Endothelial cell of umbilical vein (primary cell): ENCODE measurements at places on chromosomes 3 and 15. TPM values are rescaled to one million over a fixed set of nuclear protein-coding genes. Genes with fewer than 3 reads are reported as not detected.

- DNase-seq, result no peak
- H3K4me1 ChIP-seq, result no peaks in the 10 kb centered on the region
Measured at GRCh38 chr15:47203993-47204392, 513.3 kb upstream of the SEMA6D start.

GRCh38 chr3:116153174-116153573 is 292.1 kb downstream of the LSAMP start:
- DNase-seq, result no peak
- no peaks in the 10 kb centered on the region for H3K4me1 ChIP-seq
- H3K36me3 ChIP-seq, result no peaks in the 10 kb centered on the region

DNA sequence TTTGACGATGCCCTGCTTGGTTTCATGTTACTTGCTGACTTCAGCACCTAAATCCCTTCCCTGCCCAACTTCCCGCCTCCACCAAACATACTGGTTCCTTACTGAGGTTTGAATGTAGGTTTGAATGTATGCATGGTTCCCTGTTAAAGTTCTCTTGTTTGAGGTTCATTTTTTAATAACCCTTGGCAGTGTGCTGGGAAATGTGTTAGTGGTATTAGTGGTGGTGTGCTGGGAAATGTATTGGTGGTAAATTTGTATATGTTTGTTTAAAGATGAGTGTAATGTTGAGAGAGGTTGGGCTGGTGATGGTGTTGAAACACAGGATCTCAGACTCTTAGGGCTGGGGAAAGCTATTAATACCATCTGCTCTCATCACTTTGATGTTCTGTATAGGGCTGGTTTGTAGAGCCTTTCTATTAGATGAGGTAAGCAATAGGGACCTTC is 392.7 kb downstream of the PTPRG start:
- no peaks in the 10 kb centered on the region for H3K4me1 ChIP-seq
- H3K36me3 ChIP-seq, result no peaks in the 10 kb centered on the region
- H3K27me3 ChIP-seq, result no peaks in the 10 kb centered on the region
- H3K4me3 ChIP-seq, result no peak overlapping the region
- no peak for DNase-seq
- H3K27ac ChIP-seq, result no peak overlapping the region

GRCh38 chr3:36595511-36595910 is 168.8 kb downstream of the DCLK3 start:
- H3K36me3 ChIP-seq, result no peaks in the 10 kb centered on the region
- H3K27me3 ChIP-seq, result no peaks in the 10 kb centered on the region
- H3K27ac ChIP-seq, result no peak overlapping the region
- no peak overlapping the region for H3K4me3 ChIP-seq
- no peaks in the 10 kb centered on the region for H3K4me1 ChIP-seq

- no peak overlapping the region for H3K4me3 ChIP-seq
- H3K36me3 ChIP-seq, result no peaks in the 10 kb centered on the region
- H3K27ac ChIP-seq, result no peak overlapping the region
Measured at GRCh38 chr3:132154619-132155018, 119.8 kb upstream of the CPNE4 start.

- H3K4me1 ChIP-seq, result peaks cover 28% of the 10 kb centered on the region
- H3K36me3 ChIP-seq, result no peaks in the 10 kb centered on the region
- H3K27ac ChIP-seq, result no peak overlapping the region
- no peak overlapping the region for H3K4me3 ChIP-seq
- no peak for DNase-seq
- H3K27me3 ChIP-seq, result no peaks in the 10 kb centered on the region
Measured at GRCh38 chr15:57582090-57582489, 9.6 kb upstream of the MYZAP start.

- H3K4me3 ChIP-seq, result no peak overlapping the region
- no peaks in the 10 kb centered on the region for H3K4me1 ChIP-seq
Measured at GRCh38 chr3:13879102-13879945, 547 bp downstream of the WNT7A start.

DNA sequence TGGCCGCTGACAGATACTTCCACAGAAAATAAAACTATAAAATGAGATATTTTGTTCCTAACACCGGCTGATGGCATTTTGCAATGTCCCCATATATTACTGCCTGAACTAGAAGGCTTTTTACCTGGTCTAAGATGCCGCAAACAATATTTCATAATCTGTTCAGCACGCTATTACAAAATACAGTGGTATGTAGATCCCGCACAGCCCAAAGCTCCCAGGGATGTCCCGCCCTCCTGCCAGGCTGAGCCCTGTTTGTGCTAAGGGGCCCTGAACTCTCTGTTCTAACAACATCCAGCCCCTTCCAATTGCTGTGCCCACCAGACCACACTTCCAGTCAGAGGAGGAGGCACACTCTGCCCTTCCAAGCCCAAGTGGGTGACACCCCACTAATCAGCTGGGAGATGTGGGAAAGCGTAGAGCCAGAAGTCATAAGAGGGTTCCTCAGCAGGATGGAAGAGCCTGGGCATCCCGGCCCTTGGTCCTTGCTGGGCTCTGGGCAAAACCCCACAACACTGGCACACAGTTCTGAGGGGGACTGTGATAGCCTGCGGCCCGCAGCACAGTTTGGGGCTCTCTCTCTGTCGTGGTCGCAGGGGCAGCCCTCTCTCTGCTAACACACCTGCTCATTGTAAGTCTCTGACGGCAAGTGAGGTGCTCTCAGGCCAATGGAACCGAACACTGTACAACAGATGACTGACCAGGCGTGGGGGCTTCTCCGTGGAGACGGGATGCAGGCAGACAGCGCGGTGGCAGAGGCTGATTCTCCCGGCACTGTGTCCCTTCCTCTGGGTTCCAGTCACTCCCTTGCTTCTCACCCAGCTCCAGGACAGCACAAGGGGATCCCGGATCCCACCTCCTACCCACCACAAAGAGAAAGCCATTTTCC is 55.2 kb downstream of the PCSK6 start:
- no peak overlapping the region for H3K27ac ChIP-seq
- H3K36me3 ChIP-seq, result no peaks in the 10 kb centered on the region
- H3K27me3 ChIP-seq, result no peaks in the 10 kb centered on the region
- H3K4me1 ChIP-seq, result no peaks in the 10 kb centered on the region
- no peak overlapping the region for H3K4me3 ChIP-seq

DNA sequence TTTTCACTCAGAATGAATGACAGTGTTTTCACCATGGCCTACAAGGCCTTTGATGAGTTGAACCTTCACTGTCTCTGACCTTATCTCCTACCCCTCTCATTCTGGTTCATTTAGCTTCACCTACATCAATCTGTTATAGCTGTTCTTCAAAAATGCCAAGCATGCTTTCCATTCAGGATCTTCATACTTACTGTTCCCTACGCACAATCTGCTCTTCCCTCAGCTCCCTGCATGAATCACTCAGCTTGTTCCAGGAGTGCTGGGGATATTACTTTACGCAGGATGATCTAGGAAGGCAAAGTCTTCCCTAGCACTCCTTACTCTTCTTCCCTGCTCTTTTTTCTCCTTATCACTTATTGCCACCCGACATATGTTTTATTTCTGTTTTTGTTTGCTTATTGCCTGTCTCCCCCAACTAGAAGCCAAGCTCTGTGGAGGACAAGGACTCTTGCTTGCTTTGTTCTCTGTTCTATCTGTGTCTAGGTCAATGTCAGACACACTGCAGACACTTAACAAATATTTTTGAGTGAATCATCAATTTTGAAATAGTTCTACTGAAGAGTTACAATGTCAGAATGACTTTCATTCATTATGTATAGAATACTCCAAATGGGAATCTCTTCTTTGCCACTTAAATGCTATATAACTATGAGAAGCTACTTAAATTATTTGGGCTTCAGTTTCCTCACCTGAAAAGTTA is 238.3 kb upstream of the FEZF2 start:
- H3K4me3 ChIP-seq, result no peak overlapping the region
- H3K4me1 ChIP-seq, result peaks cover 12% of the 10 kb centered on the region
- no peak overlapping the region for H3K27ac ChIP-seq

- no peak overlapping the region for H3K4me3 ChIP-seq
- DNase-seq, result no peak
- peaks cover 27% of the 10 kb centered on the region for H3K36me3 ChIP-seq
- no peak overlapping the region for H3K27ac ChIP-seq
- H3K4me1 ChIP-seq, result peaks cover 18% of the 10 kb centered on the region
Measured at GRCh38 chr3:157151627-157152026, 8.3 kb downstream of the CCNL1 start.

DNA sequence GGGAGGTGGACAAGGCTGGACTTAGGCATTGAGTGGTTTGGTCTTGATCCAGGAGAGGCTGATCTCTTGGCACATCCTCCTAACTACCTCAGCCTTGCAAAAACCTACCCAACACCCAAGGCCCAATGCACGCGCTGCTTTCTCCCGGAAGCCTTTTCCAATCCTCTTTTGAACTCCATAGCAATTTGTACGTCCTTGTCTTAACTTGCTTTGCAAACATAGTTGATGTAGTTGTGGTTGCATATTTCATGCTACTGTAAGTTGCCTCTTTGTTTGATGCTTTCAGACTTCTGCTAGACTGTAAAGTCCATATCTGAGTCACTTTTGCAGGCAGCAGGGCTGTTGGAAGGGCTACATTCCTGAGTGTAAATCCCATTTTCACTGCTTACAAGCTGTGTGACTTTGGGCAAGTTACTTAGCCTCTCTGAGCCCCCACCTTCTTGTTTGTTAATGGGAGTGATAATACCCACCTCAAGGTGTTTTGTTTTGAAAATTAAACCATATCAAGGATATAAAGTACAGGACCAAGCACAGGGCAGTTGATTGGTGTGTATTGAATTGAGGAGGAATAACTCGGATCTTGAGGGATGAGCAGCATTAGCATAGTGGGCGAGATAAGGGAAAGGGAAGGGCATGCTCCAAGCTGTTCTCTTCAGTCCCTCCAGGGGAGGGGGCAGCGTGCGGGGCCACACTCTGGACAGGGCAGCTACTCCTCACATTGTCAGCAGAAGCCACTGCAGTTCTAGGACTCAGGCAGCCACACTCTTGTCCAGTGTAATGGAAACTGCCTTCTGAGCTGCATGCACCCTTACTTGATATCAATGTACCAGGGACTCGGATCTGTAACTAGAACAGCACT is 28.8 kb downstream of the SIAH2 start:
- no peak overlapping the region for H3K27ac ChIP-seq
- no peak for DNase-seq
- no peaks in the 10 kb centered on the region for H3K27me3 ChIP-seq
- no peaks in the 10 kb centered on the region for H3K36me3 ChIP-seq

DNA sequence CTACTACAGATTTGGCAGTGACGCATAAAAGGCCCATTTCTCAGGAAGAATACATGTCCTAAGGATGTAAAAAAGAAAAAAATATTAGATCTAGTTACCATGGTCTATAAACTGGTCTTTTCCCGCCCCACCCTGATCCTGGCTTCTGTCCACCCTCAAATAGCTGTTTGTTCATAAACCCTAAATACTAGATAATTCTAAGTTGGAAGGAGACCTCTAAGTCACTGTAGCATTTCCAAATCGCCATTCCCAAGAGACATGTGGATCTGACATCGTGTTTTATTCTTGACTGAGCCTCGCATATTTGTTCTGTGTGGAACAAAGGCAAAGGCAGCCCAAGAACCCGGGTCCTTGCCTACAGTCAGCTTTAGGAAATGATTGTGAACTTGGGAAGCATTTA is 49.0 kb downstream of the LMCD1 start:
- H3K36me3 ChIP-seq, result no peaks in the 10 kb centered on the region
- H3K27me3 ChIP-seq, result no peaks in the 10 kb centered on the region
- H3K4me3 ChIP-seq, result no peak overlapping the region
- no peak for DNase-seq

GRCh38 chr15:92071045-92071634 is 217.6 kb downstream of the SLCO3A1 start:
- no peak overlapping the region for H3K4me3 ChIP-seq
- no peaks in the 10 kb centered on the region for H3K27me3 ChIP-seq
- peaks cover 5% of the 10 kb centered on the region for H3K4me1 ChIP-seq
- no peak for DNase-seq
- no peak overlapping the region for H3K27ac ChIP-seq
- H3K36me3 ChIP-seq, result no peaks in the 10 kb centered on the region

DNA sequence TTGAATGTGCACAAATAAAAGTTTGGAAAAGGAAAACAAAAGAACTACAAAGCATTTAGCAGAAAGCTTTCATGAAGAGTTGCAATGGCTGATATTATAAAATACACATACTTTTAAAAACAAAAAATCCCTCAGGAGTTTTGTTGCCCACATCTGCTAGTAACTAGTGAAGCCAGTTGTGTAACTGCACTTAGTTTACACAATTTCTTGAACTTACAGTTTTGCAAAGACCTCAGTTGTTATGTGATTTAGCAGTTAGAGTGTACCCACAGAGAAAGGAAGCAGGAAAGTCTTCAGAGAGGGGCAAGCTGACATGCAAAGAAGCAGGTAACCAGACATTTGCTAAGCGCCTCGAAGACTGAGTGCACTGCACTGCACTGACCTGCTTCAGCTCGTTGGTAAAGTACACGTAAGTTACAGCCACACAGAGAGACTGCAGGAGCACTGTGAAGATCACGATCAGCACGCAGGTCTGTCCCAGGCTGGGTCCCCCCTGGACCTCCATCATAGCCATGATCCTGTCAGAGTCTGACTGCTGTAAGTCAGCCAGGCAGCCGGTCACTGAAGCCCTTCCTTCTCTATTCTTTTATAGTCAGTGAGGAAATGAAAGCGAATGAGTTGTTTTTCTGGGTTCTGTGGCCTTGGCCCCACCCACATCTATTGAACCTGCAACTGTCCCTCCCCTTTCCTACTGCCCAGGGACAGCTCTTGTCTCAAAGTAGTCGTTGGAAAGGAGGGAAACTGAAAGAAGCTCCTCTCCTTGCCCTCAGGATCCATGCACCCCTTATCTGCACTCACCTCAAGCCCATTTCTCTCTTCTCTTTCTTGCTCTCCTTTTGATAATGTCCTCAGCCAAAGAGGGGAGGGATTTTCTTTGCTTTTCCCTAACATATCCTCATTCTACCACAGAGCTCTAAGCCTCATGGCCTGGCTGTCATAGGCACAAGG is at the start of gene TNFSF10:
TSS of gene TNFSF10 (minus strand) at position 560 of the 948 bp plus-strand sequence. CDS start at position 514, 46 bp downstream.
- H3K4me3 ChIP-seq, result no peak within 1 kb of the TSS
- peak; percentile 91 for DNase-seq
- peaks cover 20% of the 10 kb centered on the region for H3K4me1 ChIP-seq

GRCh38 chr15:29698030-29698701 is 124.1 kb downstream of the TJP1 start:
- peak overlapping the region; percentile 90 for H3K27ac ChIP-seq
- H3K4me1 ChIP-seq, result peaks cover 20% of the 10 kb centered on the region
- peak; percentile 90 for DNase-seq
- H3K4me3 ChIP-seq, result no peak overlapping the region

GRCh38 chr3:136957751-136958288 is at the start of gene IL20RB:
TSS of gene IL20RB (plus strand) at chr3:136957983. CDS start at chr3:136958114, 131 bp downstream.
- H3K4me1 ChIP-seq, result peaks cover 13% of the 10 kb centered on the region
- DNase-seq, result no peak
- H3K4me3 ChIP-seq, result no peak within 1 kb of the TSS
- no peaks in the 10 kb centered on the region for H3K36me3 ChIP-seq

DNA sequence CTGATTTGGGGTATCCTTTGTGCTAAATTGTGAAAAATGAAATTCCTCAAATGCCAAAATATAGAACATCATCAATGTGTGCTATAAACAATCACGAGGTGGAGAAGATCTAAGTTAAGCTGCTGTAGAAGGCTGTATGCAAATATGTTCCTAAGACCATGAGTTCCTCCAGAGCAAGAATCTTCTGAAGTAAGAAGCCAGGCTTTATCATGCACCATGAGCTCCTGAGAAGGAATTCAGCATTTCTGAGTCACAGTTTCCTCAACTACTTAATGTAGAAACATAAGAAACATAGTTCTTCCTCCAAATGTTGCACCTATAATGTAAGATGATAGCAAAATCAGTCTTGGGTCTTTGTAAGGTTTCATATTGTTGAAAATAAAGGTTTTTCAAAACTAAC is 241.7 kb upstream of the MDFIC2 start:
- no peak overlapping the region for H3K4me3 ChIP-seq
- H3K27me3 ChIP-seq, result no peaks in the 10 kb centered on the region
- no peaks in the 10 kb centered on the region for H3K4me1 ChIP-seq
- H3K36me3 ChIP-seq, result no peaks in the 10 kb centered on the region
- peak; percentile 6 for DNase-seq
- no peak overlapping the region for H3K27ac ChIP-seq

ACSBG1 gene
- not detected in 2 replicates for total RNA-seq

CHD2 gene
- total RNA-seq, result 97.9 and 102 TPM in 2 replicates

CPN2 gene
- not detected in 2 replicates for total RNA-seq
